ENCODE measurements at places on chromosomes 7 and 10.

DNA sequence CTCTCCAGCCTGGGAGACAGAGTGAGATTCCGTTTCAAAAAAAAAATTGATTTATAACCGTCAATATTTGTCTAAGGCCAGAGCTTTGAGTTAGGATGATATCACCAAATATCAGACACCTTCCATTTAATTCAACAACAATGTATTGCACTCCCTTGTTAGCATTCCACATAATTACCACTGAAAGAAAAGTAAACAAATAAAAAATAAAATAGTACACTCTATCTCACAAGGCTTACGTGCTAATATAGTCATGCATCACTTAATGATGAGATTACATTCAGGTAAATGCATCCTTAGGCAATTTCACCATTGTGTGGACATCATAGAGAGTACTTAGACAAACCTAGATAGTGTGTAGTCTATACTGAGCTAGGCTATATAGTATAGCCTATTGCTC is 127.6 kb upstream of the RHOBTB1 start:
- DNase-seq: no peak

- DNase-seq: no peak
Measured at GRCh38 chr10:88428442-88428841, 154.7 kb downstream of the RNLS start.

- no peak for DNase-seq
Measured at GRCh38 chr7:147418966-147419365, 1171.6 kb upstream of the C7orf33 start.

DNA sequence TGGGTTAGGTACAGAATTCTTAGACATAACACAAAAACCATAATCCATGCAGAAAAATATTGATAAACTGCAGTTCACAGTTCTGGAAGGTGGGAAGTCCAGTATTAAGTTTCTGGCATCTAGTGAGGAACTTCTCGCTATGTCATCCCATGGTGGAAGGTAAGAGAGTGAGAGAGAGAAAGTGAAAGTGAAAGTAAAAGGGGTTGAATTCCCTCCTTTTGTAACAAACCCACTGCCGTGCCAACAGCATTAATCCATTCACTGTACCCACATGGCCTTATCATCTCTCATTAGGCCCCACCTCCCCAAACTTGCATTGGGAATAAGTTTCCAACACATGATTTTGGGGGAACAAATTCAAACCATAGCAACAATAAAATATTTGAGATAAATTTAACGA is 17.1 kb downstream of the ZNF485 start:
- DNase-seq: no peak

- DNase-seq: no peak
Measured at GRCh38 chr10:124740369-124741280, 3.6 kb downstream of the FAM53B start.

DNA sequence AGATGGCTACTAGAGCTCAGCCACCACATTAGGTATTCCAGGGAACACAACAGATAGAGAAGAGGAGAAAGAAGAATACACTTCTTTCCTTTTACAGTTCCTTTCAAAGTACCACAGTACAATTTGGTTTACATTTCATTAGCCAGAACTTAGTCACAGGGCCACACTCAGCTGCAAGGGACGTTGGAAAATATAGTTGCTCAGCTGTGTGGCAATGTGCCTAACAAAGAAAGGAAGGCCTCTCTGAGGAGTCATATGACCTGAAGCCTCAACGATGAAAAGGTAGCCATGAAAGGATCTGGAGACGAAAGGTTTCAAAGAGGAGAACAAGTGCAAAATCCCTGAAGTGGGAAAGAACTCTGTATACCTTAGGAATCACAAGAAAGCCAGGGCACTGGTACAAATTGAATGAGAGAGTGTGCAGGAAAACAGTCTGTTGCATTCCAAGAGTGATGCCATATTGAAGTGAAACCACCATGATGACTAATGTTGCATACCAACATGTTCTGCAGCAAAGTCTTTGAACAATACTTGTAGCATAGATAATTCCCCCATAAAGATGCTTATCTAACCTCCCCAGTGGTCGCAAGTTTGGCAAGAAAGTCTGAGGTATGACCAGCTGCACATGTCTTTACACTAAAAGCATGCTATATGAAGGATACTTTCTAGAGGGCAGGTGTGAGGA is 278.9 kb downstream of the HPSE2 start:
- no peak for DNase-seq

DNA sequence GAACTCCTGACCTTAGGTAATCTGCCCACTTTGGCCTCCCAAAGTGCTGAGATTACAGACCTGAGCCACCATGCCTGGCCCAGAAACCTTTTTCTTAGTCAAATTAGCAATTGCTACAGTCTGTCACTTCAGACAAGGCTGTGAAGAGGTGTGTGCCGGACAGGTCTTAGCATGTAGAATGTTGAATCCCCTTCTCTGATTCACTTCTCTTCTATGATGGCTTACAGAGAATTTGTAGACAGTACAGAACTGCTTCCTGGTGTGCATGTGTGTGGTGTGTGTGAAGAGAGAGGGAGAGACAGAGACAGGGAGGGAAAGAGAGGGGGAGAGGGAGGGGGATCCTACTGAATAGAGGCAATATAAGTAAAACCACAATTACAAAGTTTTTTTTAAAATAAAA is 150.4 kb downstream of the PARD3 start:
- no peak for DNase-seq

- DNase-seq: no peak
Measured at GRCh38 chr10:31350891-31351290, 31.9 kb downstream of the ZEB1 start.

DNA sequence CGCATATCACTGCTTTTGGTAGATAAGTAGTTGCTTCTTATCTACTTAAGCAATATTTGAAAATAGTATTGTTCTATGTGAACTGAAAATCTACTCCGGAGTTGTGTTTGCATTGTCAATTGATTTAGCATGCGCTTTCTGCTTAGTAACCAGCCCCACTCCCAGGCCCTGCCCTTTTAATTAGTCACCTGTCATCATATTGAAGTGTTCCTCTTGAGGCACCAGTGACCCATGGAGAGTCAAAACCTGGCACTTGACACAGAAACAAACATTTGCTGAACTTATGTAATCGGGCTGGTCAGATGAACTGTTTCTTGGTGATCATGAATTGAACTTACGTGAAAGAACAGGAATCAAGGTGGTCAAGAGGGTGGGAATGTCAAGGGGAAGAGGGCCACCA is 27.8 kb upstream of the CDHR3 start:
- DNase-seq: no peak

Measured in iPS DF 19.7 (cell line).